ENCODE measurements at places on chromosomes 12 and 14.

- DNase-seq: no peak
These were observed 13.3 kb downstream of the RTL1 start for GRCh38 chr14:100890061-100890850.

GRCh38 chr14:94701861-94702370 lies 68.0 kb downstream of the GSC start:
- DNase-seq: no peak

DNA sequence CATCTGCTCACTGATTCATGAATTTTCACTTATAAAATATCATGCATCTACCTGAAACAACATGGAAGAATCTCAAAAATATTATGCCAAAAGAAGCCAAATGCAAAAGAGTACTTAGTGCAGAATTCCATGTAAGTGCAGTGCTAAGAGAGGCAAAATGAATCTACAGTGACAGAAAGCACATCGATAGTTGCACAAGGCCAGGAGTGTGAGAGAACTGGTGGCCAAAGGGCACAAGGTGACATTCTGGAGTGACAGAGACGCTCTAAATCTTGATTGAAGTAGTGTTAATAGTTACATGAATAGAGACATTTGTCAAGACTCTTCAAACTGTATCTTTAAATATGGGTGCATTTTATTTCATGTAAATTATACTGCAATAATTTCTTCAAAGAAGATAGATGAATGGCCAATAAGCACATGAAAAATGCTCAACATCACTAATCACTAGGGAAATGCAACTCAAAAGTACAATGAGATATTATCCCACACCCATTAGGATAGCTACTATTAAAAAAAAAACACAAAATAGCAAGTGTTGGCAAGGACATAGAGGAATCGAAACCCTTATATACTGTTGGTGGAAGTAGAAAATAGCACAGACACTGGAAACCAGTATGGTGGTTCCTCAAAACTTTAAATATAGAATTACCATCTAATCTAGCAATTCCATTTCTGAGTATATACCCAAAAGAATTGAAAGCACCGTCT lies 71.7 kb upstream of the KICS2 start:
- no peak for DNase-seq

GRCh38 chr14:75748336-75748735 lies 87.3 kb downstream of the TTLL5 start:
- no peak for DNase-seq

DNA sequence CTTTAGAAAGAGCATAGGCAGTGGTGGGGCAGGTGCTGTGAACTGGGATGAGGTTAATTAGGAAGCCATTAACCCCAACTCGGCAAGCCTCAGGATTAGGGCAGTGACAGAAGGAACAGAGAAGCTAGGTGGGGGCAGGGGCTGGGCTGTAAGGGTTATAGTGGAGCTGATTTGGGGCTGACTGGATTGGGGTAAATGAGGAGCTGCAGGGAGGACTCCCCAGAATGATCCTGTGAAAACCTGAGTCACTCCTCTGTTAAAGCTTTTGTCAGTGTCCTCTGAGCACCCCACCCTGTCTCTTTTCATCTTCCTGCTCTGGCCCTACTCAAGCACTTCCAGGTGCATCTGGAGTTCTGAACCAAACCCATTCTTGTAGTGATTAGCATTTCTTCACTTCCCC lies 4.4 kb downstream of the KLC1 start:
- DNase-seq: no peak

DNA sequence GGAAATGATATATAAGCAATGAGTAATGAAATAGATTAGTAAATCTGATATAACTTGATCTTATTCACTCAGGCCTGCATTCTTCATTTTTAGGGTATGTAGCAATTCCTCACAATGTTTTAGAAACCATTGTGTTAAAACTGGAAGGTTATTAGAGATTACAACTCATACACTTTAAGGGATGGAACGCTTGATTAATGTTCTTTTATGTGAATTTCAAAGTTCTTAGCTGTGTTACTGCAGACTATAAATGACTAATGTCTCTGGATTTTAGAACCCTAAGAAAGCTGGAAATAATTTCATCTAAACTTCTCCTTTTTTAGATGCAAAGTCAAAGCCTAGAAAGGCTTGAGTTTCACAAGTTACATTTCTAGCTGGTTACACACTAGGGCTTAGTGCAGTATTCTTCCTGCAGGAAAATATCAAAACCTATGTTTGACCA lies 148.2 kb upstream of the CLEC14A start:
- DNase-seq: no peak

DNA sequence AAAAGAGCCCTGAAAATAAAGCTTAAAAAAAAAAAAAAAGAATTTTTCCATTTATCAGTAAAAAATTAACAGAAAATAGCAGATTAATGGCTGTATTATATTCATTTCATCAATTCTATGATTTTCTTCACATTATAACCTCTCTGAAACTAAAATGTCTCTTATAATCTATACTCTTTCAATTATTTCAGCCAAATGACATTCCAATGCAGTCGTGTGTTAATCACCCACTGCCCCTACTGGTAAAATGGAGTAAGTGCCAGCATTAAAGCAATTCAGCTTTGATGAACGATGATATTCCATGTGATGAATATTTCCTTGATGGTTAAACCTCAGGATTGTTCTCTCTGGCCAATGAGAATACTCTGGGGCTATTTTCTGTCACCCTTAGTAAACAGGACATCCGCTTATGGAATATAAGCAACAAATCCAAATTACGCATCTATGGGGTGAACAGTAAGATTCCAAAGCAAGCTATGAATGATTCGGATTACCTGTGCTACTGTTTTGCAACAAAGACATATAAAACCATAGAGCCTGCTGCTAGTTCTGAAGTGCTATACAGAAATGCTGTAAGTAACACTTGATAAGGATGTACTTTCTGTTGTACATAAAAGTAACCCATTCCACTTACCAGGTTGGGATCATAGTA lies 20.3 kb upstream of the SYCP3 start:
- no peak for DNase-seq

DNA sequence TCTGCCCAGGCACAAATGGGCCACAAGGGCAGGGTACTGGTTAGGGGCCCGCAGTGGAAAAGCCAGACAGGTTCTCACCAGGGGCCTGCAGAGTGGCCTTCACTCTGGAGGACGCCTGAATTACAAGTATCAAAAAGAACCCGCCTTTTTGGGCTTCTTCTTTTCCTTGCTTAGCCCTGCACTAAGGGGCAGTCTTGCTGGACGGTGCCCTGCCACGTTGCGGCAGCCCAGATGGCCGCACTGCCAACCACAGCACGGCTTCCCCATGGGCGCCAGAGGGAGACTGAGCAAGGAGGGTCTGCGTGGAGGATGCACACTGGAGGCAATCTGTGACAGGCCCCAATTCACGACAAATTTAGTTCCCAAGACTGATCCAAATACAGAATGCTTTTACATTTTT lies 18.3 kb upstream of the CDK2AP1 start:
- DNase-seq: no peak

GRCh38 chr12:2475984-2476383 lies 318.8 kb upstream of the FKBP4 start:
- no peak for DNase-seq

GRCh38 chr14:65213316-65213715 lies 111.0 kb upstream of the MAX start:
- no peak for DNase-seq

GRCh38 chr12:55407866-55408265 lies 7.5 kb downstream of the OR6C65 start:
- DNase-seq: no peak

DNA sequence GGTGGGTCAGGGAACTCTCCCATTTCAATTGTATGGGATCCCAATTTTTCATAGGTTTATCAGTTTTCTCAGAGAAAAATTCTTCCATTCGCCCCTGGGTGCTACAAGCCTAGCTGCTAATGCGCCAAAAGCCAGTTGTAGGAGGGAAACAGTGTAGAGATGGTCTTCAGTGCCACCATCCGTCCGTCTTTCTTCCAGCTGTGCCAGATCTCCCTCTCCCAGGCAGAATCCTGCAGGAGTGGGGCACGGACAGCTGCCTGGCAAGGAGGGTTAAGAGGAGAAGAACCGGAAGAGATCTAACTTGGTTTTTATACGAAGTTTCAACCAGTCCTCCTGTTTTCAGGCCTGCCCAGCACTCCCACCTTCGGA lies 38.9 kb upstream of the FUT8 start:
- no peak for DNase-seq

DNA sequence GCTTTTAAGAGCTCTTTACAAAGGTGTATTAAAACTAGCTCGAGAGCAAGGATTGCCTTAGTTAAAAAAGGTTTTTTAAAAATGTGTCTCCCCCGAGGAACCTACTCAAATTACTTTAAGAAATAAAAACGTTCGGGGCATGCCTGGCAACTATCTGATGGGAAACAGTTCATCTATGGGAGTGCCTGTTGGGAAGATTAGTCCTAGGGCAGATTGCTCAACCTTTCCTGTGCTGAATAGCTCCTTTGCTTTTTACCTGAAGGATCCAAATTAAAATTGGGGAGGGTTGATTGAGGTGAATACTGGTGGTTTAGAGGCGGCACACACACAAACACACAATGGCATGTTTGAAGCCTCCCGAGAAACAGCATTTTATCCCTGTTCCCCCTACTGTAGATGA lies 541.4 kb upstream of the ATP2B1 start:
- no peak for DNase-seq

DNA sequence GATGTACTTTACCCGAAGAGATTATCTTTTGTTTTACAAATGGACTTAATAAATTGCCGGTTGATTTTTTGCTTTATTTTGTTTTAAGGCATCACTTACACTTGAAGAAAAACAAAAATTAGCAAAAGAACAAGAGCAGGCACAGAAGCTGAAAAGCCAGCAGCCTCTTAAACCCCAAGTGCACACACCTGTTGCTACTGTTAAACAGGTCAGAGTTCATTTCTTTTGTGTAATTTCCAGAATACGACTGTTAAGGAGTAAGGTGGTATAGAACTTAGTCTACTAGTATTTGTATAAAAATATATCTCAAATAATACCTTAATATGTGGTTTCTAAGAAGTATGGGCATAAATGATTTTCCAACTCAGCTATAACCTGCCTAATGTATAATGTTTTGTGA lies 19.6 kb upstream of the SLC17A8 start:
- no peak for DNase-seq

- DNase-seq: no peak
These were observed 102.8 kb downstream of the PTPRB start for GRCh38 chr12:70534466-70534865.

- no peak for DNase-seq
These were observed 774 bp downstream of the CHGA start for GRCh38 chr14:92923744-92924103.

DNA sequence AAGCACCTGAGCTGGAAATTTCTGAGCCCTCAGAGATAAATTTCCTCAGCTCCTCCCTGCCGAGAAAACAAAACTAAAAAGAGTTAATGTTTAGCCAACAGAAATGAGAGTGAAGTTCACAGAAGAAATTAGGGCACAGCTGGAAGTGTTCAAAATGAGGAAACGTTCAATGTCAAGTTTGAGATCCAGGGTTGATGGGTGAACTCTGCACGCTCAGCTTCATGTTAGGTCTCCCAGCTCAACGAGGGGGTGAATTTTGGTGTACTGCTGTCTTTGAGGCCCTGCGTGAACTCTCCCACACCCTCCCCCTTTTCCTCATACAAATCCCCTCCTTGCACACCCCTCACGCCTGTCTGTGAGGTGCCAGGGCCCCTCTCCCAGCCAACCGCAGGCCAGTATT lies 13.3 kb upstream of the OAS3 start:
- no peak for DNase-seq

DNA sequence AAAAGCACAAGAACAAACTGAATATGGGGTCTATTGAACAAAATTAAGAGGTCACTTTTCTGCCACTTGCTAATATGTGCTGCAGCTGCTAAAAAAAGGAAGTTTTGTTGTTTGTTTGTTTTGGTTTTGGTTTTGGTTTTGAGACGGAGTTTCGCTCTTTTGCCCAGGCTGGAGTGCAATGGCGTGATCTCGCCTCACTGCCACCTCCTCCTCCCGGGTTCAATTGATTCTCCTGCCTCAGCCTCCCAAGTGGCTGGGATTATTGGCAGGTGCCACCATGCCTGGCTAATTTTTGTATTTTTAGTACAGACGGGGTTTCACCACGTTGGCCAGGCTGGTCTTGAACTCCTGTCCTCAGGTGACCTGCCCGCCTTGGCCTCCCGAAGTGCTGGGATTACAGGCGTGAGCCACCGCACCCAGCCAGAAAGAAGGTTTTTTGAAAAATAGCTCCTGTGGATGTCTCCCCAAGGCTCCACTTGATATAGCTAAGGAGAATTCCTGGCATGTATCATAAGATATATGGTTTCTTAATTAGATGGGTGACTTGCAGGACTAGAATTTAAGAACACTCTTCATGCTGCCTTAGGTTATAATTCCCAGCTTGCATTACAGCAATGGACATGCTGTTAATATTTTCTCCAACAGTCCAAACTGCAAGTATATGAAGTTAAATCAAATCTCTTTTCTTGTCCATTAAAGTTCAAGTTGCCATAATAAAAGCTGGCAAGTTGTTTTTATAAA lies 237.6 kb upstream of the AMIGO2 start:
- DNase-seq: no peak

- no peak for DNase-seq
These were observed 82.8 kb upstream of the NEDD1 start for GRCh38 chr12:96824074-96824837.

DNA sequence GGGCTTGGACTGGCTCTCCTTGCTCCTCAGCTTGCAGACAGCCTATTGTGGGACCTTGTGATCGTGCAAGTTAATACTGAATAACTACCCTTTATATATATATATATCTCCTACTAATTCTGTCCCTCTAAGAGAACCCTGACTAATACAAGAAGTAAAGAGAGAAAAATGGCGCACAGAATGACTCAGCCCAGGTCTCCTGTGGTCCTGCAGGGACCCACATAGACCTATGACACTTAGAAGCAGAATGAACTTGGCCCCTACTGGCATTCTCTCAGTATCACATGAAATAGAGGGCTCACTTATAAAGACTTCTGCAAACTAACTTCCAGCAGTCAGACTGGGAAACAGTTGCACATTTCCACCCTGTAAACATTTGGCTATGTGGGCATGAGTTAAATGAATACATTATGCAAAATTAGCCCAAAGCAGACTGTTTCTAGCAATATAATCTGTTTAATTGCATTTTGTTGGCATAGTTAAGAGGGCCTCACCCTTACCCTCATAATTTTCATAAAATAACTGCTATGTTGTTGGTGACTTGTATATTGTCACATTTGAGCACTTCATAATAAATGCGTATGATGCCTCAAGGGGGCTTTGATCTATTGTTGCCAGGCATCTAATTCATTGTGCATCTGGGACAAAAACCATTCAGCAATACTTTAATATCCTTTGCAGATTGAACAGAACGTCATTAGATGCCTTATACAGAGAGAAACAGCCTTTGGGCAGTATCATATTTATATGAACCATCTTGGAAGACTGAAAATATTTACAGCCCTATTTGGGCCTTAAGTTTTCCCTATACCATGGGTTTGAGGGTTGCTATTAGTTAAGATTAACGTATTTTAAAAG lies 349.7 kb upstream of the DIO2 start:
- DNase-seq: no peak

GRCh38 chr14:27890259-27890658 lies 876.3 kb upstream of the FOXG1 start:
- DNase-seq: no peak

- DNase-seq: no peak
These were observed 42.0 kb downstream of the TRAF3 start for GRCh38 chr14:102819176-102819628.

All from activated gamma-delta T cell (primary cell).